ENCODE measurements at places on chromosomes 16 and 17.

DNA sequence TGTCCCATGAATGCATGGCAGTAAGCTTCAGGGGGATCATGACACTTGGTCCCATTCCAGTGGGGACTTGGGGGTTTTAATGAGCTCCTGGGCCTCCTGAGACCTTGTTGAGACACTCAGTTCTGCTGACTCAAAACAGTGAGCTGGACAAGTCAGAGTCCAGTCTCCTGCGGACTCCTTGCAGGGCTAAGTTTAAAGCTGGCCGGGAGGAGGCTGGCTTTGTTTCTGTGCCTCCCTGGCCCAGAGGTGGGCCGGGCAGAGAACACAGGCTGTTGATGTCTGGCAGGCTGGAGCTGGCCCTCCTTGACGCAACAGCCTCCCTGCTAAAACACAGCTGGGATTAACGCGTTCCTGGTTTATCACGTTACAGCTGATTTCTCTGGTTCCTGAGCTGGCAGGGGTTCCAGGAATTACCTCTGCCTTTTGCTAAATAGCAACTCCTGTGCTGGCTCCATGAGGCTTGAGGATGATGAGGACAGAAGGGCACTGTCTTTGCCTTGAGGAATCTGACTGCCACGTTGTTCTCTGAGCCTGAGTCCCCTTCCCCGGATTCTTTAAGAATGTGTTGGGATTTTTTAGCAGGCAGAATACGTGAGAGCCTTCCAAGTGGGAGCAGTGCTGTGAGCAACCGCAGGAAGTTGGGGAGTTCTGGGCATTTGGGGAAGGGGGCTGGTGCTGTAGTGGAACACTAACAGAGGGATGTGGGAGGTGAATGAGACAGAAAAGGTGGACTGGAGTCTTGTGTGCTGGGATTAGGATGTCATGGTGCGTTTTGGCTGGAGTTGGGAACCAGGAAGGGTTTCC lies 2.0 kb downstream of the GPT2 start:
- no peak for DNase-seq

- no peak for DNase-seq
These were observed 23.5 kb downstream of the ADCY9 start for GRCh38 chr16:4092547-4093265.

DNA sequence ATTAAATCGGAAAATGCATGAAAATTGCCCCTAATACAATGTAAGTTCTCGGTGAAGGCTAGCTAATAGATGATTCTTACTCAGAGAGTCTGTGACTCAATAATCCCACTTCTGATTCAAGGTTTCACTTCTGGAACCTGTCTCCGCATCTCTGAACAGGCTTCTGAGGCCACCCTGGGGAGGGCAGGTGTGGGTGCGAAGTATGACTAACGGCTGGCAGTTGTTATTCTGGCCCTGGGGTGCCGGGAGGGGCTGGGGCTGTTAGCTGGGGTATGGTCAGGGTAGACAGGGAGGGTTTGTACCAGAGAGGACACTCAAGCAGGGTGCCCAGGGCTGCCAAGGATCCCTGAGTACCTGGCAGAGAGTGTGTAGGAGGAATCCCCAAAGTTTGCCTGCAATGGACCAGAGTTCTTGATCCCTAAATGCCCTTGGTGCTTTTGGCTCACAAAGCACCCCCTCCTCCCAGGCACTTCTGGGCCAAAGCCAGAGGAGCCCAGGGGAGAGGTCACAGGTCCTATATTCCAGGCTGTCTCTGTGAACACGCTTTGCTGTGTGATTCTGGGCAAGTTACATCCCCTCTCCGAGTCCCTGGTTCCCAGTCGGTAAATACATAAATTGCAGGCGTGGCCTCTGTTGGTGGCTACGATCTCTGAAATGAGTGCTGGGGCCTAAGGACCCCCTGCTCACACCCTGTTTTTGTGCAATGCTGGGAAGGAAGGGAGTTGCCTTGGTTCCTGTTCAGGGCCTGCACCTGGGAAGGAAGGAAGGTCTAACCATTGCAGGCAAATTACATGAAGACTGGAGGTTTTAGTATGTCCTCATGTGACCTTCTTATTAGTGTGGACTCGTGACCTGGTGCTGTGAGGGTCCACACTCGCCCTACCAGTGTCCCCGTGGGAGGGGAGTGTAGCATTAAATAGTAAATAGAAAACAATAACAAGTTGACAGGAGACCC lies 49.9 kb upstream of the CPNE2 start:
- DNase-seq: no peak

DNA sequence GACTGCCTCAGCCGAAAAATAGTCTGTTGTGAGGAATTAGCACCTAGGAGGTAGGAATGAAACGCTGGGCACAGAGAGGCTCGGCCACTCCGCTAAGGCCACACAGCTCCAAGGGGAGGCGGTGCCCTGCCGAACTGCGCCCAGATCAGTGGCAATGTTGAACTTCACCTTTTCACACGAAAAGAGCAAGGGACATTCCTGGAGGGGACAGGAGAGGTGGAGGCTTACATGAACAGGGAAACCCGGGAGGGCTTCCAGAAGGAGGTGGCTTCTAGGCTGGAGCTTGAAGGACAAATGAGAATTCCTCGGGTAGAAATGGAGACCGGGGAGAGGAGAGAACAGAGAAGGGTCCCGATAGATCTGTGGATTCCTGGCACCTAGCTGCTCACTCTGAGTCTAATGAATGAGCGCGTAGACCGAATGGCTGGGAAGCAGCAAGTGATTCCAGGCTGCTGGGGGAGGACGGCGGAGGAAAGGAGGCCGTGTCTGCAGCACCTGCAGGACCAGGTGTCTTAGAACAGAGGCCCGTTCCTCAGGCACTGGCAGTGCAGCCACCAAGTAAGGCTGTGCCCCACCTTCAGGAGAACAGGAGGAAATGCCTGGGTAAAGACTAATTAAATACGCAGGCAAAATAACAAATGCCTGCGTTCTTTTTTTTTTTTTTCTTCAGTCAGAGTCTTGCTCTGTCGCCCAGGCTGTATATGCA lies 722 bp upstream of the SLC38A10 start:
- no peak for DNase-seq

GRCh38 chr16:72884037-72884436 lies 163.9 kb downstream of the ZFHX3 start:
- DNase-seq: no peak

GRCh38 chr16:67443265-67443664 lies 12.3 kb downstream of the HSD11B2 start:
- DNase-seq: no peak
